OCI-LY7 (cell line): ENCODE measurements at places on chromosomes 4 and X.

- DNase-seq: no peak
Measured at GRCh38 chrX:115892787-115893671, 277.5 kb upstream of the AGTR2 start.

GRCh38 chr4:121277194-121278105 is 103.4 kb downstream of the QRFPR start:
- peak; percentile 17 for DNase-seq

DNA sequence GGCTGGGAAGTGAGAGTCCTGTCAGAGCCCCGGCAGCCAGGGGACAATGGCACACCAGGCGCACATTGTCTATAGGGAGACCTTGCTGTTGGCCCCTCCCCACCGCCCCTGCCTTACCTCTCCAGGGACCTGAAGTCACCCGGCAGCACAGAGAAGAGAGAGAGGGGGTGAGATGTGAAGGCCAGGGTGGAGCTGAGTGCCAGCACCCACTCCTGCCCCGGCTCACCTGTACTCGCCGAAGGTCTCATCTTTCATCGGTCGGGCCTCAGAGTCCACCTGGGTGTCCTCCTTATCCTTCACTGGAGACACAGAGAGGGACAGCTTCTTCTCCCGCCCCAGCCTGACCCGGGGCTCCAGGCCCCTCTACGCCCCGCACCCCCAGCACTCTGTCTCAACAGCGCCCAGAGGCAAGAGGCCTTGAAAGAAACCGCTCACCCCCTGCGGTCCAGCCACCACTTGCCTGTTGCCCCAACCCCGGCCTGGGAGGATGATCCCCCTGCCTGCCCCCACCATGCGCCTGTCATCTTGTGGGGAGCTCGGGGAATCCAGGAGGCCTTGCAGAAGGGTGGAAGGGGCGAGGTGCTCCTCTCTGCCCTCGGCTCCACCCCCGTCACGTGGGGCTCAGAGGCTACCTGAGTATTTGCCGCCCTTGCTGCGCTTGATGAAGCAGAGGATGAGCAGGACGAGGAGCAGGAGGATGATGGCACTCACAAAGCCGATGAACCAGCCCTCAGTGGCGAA is 22.6 kb downstream of the L1CAM start:
- no peak for DNase-seq

DNA sequence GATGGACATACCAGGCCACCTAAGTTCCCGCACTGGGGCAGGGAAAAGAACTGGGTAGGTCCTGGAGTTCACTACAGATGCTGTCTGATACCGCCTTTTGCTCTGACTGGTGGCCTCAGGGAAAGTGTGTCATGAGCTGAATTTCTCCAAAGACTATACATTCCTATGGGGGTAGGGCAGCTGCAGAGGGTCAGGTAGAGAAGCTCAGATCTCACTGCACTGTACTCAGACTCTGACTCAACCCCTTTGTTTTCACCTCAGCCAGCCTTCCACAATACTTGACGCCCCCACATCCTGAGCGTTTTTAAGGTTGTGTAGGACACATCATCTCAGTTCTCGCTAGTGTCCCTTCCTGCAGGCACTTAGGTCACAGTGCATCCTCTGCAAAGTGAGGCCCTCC is 7.8 kb downstream of the GATB start:
- DNase-seq: no peak

GRCh38 chrX:9921407-9921806 is 45.8 kb upstream of the CLDN34 start:
- no peak for DNase-seq

DNA sequence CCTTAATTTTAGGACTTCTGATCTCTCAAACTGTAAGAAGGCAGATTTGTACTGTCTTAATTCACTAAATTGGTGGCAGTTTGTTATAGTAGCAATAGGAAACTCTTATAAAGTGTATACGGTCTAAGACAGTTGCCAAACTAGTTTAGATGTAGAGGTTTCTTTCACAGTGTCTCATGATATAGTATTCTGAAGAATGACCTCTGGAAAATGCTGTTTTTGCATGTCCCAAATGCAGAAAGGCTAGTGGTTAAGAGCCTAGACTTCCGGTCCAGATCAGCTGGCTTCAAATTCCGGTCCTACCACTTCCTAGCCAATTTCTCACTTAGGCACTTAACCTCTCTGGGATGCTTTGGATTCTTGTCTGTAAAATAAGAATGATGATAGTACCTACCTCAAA is 538.5 kb downstream of the CENPC start:
- no peak for DNase-seq
